ENCODE measurements at places on chromosomes 7 and 10.

DNA sequence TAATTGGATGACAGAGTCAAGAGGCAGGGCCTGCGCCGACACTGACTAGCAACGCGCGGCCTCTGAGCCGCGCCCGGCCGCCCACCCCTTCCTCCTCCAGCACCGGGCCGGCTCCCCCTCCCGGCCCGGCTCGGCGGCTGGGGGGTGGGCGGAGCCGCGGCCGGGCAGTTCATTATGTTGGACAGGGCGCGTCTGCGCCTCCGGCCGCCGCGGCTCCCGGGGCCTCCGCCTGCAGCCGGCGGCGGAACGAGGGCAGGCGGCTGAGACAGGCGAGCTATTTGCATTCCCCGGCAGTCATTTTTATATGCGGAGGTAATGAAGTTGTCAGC lies 106.7 kb downstream of the SNX10 start:
- DNase-seq = no peak

GRCh38 chr10:100890673-100891317 lies 22.0 kb upstream of the SLF2 start:
- DNase-seq = no peak

- no peak for DNase-seq
These were observed 188.4 kb upstream of the CACNA2D1 start for GRCh38 chr7:82631998-82632397.

DNA sequence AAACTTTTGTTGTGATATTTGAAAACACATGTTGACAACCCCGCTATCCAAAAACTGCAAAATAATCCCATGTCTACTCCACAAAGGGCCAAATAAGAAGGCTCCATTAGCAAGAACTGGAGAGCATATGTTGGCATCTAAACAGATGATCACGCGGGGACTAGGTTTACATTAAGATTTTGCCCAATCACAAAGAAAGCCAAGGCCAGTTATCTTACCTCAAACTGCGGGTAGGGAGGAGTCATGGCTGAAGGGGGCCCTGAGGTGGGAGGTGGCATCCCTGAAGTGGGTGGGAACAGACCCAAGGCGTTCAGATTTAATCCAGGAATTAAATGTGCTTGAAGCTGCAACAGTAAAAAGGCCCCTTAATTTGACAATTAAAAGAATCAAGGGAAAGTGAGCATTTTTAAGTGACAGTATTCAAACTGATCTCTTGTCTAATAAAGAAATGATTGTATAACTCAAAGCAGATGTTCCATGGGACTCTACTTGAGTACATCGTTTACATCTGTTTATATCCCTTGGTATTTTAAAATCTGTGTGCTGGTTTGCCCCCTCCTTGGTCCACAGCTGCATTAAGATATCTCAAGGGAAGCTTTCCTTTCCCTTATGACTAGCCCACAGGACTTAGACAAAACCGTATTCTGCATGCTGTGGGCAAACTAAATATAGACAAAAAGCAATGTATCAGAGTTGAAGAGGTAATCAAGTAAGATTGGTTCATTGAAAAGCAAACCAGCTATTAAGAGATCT lies 42.9 kb downstream of the MALSU1 start:
- no peak for DNase-seq

DNA sequence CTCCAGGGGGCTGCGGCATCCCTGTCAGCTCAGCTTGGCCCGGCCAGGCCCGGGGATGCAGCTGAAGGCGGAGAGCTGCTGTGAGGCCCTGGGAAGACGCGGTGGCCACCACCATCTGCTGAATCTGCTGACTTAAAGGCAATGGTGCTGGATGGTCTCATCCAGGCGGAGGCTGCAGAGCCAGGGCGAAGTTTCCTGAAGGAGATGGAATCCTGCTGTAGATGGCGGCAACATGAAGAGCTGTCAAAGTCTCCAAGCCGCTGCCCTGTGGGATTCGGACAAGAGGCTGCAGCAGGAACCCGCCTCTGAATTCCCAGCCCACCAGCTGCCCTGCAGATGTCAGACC lies 200.1 kb downstream of the PTPRN2 start:
- DNase-seq = no peak

GRCh38 chr7:70458745-70459144 lies 673.2 kb upstream of the GALNT17 start:
- DNase-seq = no peak

DNA sequence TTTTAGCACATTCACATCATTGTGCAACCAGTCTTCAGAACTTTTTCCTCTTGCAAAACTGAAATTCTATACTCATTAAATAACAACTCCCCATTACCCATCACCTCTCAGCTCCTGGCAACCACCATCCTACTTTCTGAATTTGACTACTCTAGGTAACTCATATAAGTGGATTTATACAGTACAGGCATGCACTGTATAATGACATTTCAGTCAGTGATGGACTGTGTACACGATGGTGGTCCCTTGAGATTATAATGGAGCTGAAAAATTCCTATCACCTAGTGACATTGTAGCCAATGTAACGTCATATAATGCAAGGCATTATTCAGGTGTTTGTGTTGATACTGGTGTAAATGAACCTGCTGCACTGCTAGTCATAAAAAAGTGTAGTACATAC lies 60.1 kb downstream of the BTRC start:
- DNase-seq = no peak

- no peak for DNase-seq
These were observed 148.1 kb downstream of the SLC16A9 start for GRCh38 chr10:59561477-59562121.

- no peak for DNase-seq
These were observed 99.7 kb upstream of the ZEB1 start for GRCh38 chr10:31219306-31219705.

- DNase-seq = no peak
These were observed 19.8 kb upstream of the RPA3 start for GRCh38 chr7:7738177-7738576.

GRCh38 chr7:30091987-30092386 lies 42.8 kb upstream of the MTURN start:
- no peak for DNase-seq

DNA sequence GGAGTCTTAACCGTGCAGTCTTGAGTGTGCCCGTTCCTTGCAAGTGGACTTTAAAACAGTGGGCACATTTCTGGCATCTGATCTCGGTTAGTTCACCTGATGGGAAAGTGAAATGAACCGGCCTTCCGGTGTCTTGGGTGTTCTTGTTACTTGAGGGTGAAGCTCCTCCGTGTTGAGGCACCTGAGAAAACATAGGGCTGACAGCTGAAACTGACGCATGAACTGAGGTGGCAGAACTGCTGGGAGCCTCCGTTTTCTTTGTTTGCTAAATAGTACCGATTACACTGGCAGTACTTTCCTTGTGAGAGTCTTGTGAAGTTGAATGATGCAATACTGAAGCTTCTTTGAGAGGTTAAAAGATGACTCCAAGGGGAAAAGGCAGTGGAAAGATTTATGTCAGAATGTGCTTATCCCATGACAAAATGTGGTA lies 62.8 kb upstream of the SAMD8 start:
- DNase-seq = no peak

DNA sequence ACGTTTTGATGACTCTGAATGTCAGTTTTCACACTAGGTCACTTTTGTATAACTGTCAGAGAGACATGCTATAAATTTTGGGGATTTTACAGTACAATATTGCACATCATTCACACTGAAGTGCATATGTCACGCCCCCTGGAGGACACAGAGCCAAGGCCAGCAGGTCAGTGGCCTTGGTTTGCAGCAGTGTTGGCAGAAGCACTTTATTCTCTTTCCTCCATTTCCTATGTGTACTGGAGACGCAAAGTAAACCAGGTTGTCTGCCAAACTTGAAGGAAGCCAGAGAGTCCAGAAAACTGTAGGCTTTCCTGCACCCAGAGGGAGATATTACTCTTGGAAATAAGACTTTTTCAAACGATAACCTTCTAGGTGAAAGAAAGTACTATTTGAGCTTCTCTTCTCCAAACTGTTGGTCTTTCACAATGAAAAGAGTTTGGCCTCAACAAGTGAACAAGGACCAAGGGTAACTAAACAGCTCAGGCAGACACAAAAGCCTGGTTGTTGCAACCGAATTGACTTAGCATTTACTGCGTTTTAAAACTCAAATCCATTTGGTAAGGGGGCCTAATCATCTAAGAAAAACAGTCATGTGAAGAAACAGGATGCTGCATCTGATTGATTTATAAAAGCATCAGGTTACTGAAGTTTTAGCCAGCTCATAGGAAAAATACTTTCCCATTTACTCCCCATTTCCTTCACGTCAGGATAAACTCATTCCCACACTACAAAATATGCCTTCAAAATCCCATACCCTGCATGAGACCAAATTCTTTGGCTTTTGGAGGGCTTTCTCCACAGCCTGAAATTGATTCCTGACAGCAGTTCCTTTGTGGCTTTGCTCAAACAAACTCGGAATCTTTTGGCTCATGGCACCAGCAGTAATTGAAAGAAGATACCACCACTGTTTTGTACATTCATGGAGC lies 83.0 kb upstream of the SEC61G start:
- no peak for DNase-seq

- peak; percentile 8 for DNase-seq
These were observed 61.0 kb upstream of the TMEM248 start for GRCh38 chr7:66859794-66860645.

- no peak for DNase-seq
These were observed 503.2 kb upstream of the MKI67 start for GRCh38 chr10:128629111-128630096.

DNA sequence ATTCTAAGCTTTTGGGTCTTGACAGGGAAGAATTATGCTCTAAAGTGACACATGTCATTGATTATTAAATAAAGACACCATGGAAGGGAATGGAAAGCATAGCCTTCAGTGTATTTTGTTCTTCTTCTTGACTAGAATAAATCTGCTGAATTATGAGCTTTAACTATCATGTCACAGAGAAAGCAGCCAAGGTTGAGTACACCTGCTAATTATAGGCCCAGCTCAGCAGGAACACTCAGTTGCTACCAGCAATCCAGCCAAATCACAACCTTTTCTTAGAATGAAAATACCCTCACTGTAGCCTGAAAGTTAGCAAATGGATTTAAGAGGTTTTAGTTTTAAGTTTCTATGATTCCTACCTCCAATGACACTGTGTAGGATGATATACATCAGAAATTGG lies 225.3 kb upstream of the RHOBTB1 start:
- DNase-seq = no peak

- DNase-seq = no peak
These were observed 15.2 kb downstream of the FGL2 start for GRCh38 chr7:77184463-77184862.

DNA sequence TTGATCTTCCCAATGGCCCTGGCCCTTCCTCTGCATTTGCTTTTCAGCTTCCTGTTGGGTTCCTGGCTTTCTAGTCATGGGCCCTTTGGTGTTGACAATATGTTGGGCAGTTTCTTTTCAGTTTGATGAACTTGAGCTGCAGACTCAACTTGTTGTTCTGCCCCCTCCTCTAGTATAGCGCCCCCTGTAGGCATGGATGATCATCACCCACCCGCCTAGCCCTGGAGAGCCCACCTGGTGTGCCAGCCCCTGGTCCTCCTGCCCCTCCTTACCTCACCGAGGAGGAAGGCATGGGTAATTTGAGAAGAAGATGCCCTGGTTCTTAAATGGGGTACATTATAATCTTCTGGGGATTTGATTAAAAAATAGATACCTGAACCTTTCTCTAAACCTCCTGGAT lies 271.2 kb downstream of the SNX10 start:
- no peak for DNase-seq

- DNase-seq = peak; percentile 2
These were observed 80.3 kb upstream of the SCIN start for GRCh38 chr7:12490107-12490688.

DNA sequence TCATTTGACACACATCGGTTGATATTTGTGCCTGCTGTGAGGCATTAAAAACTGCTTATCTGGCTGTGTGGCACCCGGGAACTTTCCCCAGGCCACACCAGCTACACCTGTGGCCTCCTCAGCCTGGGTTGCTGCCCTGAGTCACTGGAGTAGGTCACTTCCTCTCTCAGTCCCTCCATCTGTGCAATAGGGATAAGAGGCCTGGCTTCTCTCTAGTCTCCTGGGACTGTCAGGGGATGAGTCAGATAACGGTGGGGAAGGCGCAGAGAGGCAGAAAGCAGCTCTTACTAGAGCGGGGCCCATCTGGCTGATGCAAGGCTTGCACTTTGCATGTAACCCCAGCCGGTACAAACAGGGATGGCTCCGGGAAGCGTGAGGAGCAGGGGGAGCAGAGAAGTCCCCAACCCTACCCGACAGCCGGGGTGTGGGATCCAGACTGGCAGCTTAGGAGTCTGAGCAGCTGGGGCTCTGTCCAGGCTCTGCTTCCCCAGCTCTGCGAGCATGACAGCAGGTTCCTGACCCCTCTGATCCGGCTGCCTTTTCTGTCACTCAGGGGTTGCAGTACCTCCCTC lies 34.0 kb downstream of the DNAJB12 start:
- peak; percentile 63 for DNase-seq

GRCh38 chr7:7018290-7018689 lies 164.1 kb upstream of the C1GALT1 start:
- DNase-seq = no peak

DNA sequence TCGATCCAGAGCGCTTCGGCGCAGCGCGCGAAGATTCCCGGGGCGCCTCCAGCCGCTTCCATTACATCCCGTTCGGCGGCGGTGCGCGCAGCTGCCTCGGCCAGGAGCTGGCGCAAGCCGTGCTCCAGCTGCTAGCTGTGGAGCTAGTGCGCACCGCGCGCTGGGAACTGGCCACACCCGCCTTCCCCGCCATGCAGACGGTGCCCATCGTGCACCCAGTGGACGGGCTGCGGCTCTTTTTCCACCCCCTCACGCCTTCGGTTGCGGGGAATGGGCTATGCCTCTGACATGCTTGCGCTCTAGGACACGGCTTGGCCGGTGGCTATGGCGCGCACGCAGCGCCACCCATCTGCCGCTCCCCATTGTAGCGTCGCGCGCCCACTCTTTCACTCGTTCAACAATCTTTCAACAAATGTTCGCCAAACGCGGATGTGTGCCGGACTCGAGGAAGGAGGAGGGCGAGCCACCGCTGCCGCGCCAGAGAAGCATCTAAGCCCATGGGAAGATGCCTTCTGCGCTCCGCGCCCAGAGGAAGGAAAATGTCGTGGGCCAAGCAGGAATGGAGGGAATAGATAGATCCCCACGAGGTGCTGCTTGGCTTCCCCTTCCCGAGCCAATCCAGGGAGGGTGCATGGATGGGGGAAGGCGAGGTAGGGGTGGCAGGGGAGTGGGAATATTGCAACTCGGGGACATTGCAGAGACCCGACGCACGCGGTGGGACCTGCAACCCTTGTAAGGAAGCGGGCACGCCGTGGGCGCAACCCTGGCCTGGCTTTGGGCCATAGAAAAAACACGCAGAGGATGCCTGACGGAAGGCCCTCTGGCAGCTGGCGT lies 5.1 kb upstream of the CYP26A1 start:
- DNase-seq = no peak

- no peak for DNase-seq
These were observed 98.1 kb downstream of the MYOF start for GRCh38 chr10:93384006-93384405.

DNA sequence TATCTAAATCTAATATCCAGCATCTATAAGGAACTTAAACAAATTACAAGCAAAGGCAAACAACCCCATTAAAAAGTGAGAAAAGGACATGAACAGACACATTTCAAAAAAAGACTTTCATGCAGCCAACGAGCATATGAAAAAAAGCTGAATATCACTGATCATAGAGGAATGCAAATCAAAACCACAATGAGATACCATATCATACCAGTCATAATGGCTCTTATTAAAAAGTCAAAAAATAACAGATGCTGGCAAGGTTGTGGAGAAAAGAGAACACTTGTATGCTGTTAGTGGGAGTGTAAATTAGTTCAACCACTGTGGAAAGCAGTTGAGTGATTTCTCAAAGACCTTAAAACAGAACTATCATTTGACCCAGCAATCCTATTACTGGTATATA lies 334.4 kb upstream of the CACNA2D1 start:
- no peak for DNase-seq
